ENCODE measurements at places on chromosomes 4 and X.

GRCh38 chr4:37653601-37654000 lies 32.6 kb downstream of the RELL1 start:
- no peak for DNase-seq

DNA sequence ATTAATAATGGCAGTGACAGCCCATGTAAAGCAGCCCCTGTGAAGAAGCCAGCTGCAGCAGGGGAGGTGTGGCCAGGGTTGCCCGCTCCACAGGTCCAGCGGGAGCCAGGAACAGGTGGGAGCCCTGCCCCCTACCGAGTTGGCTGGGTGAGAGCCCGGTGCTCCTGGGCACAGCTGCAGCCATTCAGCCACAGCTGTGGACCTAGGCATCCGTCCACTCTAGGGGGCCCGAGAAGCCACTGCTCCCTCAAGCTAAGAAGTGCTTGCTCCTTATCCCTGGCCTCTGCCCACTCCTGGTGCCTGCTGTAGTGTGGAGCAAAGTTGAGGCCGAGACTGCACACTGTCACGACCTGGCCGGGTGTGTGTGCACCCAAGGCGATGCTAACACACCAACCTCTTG lies 1469.0 kb downstream of the PCDH7 start:
- no peak for DNase-seq

DNA sequence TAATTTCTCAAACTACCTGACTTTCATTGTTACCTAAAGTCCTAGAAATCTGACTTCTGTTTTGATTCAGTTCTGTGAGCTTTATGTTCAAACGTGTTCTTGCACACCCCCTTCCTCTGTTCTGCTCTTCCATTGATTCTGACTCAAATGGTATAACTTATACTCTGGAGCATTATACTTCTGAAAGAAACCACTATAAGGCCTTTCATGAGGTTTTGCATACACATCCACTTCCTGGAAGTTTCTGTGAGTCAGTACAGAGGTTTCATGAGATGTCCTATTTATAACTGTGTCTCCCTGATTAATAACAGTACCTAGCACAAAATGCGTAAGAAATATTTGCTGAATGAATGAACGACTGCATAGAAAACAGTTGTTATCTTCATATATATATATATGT lies 540.2 kb upstream of the CT83 start:
- DNase-seq, result no peak

- no peak for DNase-seq
Observed at GRCh38 chrX:155778844-155779553, 102.1 kb upstream of the VAMP7 start.

DNA sequence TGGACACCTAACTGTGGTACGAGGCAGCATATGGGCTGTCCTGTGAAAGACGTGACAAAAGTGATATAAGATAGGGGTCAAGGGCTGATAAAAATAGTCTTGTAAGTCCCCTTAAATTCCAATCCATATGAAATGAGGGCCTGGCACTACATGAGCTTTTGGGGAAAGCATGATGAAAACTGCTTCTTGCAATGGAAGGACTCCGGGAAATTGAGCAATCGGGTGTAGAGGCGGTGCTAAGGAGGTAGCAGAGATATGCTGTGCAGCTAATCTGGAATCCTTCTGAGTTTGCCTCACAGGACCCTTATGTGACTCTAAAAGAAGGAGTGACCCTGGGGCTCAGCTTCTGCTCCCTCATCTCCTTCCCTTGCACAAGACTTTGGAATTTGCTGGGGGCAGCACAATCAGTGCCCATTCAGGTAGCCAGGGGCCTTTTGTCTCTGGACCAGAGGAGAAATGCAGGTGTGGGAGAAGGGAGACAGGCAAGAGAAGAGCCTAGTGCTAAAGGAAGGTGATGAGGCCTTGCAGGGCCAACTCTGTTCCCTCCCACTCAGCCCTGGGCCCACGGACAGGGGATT lies 12.8 kb downstream of the CLDN2 start:
- DNase-seq, result no peak

DNA sequence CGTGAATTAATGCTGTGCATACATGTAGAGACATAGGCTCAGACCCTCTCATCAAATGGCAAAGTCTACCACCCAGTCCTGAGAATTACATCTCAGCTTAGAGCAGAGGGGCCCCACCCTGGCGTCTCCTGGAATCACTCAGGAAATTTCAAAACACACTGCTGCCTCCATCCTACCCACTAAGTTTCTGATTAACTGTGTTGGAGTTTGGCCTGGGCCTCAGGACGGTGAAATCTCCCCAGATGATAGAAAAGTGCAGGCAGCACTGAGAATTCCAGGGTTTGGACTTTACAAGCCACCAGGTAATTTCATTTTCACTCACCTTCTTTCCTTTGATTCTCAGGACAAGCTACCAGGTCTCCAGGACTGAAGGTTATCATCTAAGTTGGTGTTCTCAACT lies 3.3 kb upstream of the FAM9C start:
- no peak for DNase-seq

DNA sequence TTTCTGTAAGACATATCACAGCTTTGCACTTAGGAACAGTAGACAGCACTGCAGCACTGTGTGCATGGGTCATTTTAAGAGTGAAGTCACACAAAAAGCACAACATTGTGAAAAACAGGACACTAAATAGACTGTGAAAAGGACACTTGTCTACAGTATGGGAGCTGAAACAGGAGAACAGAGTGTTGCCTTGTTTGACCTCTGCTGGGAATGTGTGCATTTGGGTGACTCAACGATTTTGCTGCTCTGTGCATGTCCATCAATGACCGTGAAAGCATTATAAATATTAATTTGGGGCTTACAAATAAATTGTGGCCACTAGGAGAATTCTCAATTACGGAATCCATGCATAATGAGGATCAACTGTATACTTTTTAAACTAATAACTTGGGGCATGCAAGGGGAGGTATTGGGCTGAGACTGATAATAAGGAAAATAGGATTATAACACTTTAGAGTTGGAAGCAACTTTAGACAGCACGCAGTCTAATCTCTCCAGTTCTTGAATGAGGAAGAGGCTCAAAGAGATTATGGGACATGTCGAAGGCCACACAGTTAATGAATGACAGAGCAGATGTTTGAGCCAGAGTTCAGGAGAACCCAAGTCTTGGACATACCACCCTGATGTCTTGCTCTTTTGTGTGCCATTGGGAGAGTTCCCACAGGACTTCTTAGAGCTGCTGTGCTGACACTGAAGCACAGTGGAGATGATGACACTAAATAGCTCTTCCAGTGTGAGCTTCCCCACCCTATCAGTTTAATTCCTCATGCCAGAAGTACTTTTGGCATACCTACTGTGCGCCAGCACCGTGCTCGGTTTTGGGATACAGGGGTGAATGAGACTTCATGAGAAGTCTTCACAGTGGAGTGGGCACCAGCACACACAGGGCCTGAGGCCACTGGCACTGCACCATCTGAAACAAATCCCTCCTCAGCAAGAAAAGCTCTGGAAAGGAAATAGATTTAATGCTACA lies 79.3 kb downstream of the FRAS1 start:
- DNase-seq, result no peak
